ENCODE measurements at places on chromosomes 2 and 18.

DNA sequence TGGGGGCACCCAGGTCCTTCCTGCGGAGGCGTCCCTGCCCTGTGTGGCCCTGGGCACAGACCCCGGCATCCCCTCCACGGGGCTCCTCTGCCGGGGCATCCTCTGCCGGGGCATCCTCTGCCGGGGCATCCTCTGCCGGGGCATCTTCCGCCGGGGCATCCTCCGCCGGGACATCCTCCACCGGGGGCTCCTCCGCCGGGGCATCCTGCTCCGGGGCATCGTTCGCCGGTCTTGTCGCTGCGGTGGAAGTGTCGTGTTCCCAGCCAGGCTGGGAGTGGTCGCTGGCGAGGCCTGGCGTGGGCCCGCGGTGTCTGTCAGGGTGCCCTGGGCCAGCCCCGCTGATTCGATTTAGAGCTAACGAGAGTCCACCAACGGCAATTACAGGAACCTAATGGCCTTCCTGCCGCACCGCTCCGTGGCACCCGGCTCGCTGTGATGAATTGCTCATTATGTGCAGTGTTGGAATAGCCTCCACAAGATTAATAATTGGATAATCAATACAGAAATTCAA, 115.1 kb downstream of the NFATC1 start:
- no peak for DNase-seq

GRCh38 chr2:69138793-69139459, 125.9 kb downstream of the ANTXR1 start:
- no peak for DNase-seq

- no peak for DNase-seq
Measured at GRCh38 chr2:189437926-189438325, 3.3 kb upstream of the WDR75 start.

DNA sequence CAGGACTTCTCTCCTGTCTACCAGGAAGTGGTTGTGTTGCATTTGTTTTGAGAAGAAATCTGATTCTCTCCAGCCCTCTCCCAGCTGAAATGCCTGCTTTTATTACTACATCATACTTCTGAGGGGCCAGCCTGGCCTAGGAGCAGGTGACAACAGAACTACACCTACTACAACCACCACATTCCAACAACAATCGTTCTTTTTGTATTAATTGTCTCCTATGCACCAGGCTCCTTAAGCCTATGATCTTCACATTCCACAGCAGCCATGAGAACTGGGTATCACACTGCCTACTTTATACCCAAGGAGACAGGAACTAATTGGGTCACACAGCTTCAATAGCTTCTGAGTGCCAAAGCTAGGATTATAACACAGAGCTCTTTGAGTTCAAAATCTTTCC, 167.7 kb downstream of the TDRD15 start:
- no peak for DNase-seq

DNA sequence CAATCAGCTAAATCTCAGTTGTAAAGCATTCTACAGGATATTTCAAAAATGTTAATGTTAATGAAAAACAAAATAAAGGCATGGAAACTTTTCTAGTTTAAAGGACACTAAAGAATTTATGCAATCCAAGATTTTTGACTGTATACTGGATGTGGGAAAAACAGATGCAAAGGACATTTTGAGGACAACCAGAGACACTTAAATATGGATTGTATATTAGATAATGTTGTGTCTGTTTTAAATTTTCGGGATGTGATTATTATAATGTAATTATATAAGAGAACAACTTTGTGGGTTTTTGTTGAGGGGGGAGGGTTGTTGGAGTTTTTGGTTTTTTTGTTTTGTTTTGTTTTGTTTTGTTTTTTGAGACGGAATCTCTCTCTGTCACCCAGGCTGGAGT, 30.9 kb downstream of the PSMA8 start:
- no peak for DNase-seq

- no peak for DNase-seq
Measured at GRCh38 chr2:146246002-146246735, 1598.7 kb upstream of the ACVR2A start.

DNA sequence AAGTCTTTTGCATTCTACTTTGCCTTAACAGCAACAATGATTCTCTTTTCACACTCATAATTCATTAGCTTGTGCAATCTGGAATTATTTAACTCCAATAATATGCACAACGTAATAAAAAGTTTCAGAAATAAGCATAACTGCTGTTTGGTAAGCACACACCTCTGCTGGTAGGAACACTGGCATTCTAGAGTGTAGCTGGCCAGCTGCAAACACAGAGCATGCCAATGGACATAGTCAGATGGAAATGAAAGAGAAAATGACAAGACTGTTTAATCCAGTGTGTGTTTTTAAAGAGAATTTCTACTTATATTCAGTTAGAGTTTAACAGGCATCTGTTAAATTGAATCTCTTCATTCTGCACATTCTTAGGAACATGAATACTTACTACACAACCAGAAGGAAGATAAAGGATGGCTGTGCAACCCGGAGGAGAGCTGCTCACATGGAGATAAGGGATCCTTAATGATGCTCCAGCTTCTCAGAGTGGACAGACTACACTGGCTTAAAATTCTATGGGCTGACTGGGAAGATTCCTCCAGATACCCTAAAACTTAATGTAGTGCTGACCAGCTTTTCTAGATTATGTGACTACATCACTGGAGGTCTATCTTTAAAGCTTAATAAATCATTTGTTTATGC, 94.6 kb upstream of the CHAC2 start:
- no peak for DNase-seq

GRCh38 chr2:32706815-32707579, 79.1 kb downstream of the TTC27 start:
- no peak for DNase-seq

- no peak for DNase-seq
Measured at GRCh38 chr2:207987025-207987716, 38.2 kb downstream of the PLEKHM3 start.

DNA sequence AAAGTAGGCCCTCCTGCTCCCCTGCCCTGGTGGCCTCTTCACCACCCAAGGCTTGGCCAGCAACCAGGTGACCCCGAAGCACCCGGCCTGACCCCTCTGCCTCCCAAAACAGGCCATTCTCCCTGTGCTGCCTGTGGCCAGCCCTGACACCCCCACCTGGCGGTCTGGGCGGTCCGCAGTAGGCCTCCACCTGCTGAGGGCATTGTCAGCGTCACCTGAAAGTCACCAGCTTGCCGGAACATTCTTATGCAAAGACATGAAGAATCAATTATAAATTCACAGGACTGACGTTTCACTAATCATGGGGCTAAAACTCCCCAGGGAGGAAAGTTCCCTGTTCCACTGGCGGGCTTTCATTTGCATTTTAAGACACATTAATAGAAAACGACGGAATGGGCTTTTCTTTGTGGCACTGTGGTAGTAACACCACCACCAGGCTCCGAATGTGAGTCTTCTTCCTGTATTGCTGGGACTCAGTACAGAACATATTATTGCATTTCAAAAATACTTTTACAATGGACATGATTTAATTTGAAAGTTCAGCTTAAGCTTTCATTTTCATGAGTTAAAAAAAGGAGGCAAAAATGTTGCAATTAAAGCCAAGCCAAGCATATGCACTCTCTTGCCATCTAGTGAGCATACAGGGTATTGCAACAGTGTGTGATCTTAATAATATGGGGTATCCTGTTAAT, 57.4 kb downstream of the ADI1 start:
- DNase-seq, result no peak
